ENCODE measurements at places on chromosomes 11 and 22. TPM values are rescaled to one million over a fixed set of nuclear protein-coding genes. Genes with fewer than 3 reads are reported as not detected.

CSTF3 gene
- total RNA-seq: 10.8 TPM

DNA sequence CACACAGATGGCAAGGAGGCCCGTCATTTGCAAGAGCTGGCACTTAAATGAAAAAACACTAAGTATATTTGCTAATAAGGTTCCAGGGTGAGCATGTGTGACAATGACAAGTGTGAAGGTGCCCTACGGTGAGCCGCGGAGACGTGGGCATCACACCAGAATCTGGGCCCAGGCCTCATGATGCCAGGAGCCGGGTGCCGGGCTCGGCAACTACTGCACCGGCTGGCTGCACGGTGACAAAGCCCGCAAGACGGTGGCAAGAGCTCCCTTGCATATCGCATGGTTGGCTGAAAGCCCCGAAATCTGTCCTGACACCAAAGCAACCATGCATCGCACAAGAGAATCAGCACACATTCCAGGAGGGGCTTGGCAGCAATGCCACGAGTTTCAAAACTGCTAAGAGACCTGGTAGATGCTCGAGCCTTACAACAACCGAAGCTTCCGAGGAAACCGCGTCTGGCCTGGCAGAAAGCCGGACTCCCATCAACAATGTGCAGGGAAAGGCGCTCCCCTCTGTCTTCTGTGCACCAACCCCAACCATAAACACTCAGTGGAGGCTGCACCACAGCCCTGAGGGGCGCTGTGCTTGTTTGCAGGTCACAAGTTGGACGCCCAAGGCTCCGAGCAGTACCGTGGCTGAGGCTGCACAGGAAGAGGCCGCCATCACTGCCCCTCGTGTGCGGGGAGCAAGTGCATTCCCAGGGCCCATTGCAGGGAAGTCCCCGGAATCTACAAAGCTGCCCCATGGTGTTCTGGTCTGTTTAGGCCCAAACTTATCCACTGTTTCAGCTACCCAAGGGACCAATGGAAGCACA is 339.7 kb downstream of the CTTN start:
- DNase-seq: no peak

TRPM5 gene
- total RNA-seq: not detected

DNA sequence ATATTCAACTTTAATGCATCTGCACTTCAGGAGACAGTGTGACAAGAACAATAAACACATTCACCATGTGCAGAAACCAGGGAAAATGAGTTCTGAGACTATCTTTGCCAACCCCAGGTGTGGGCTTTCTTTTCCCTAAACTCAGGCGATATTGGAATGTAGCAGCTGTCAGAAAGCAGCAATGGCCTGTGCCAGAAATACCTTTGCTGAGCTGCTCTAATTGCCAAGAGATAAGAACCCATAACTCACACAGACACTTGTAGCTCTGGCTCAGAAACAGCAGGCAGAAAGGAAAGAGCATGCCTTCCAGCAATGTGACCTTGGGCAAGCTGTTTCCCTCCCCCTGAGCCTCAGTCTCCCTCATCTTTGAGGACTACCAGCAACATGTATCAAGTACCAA is 77.6 kb downstream of the PLEKHA7 start:
- no peak for DNase-seq

OR52H1 gene
- total RNA-seq: 0.85 TPM

FAM111A gene
- total RNA-seq: 12.5 TPM

GRCh38 chr11:66126808-66127555 is 56.9 kb downstream of the PACS1 start:
- DNase-seq: no peak

USP2 gene
- total RNA-seq: 12.0 TPM

DNA sequence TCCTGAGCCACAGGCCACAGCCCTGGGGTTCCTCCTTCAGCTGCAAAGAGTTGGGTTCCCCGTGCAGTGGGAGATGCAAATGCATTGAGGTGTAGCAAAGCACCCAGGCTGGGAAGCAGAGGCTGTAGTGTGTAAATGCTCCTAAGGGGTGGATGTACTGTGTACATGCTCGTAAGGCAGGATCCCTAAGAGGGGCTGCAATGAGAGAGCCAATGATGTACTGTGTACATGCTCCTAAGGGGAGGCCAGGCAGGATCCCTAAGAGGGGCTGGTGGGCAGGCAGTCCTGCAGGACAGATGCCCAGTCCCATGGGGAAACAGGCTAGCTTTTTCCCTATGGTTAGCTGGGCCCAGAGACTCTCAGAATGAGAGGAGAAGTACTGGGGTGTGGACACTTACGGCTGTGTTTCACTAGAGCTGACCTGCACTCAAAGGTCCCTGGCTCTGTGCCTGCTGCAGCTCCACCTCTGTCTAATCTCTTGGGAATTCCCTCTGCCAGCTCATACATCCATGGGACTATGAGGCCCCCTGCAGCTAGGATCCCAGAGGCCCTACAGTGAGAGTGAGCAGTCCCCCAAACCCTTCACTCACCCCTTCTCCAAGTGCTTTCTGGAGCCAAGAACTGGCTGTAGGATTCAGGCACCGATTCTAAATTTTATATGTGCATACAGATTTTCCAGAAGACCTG is 261.9 kb upstream of the LUZP2 start:
- DNase-seq: no peak

GRCh38 chr11:88620568-88621130 is 283.1 kb upstream of the CTSC start:
- no peak for DNase-seq

GRCh38 chr11:65210361-65210731 is 28.6 kb downstream of the CAPN1 start:
- DNase-seq: peak; percentile 63

GRCh38 chr11:78100676-78101472 is 21.2 kb upstream of the NDUFC2 start:
- DNase-seq: no peak

GRCh38 chr11:104620991-104621390 is 277.3 kb downstream of the CASP12 start:
- no peak for DNase-seq

DNA sequence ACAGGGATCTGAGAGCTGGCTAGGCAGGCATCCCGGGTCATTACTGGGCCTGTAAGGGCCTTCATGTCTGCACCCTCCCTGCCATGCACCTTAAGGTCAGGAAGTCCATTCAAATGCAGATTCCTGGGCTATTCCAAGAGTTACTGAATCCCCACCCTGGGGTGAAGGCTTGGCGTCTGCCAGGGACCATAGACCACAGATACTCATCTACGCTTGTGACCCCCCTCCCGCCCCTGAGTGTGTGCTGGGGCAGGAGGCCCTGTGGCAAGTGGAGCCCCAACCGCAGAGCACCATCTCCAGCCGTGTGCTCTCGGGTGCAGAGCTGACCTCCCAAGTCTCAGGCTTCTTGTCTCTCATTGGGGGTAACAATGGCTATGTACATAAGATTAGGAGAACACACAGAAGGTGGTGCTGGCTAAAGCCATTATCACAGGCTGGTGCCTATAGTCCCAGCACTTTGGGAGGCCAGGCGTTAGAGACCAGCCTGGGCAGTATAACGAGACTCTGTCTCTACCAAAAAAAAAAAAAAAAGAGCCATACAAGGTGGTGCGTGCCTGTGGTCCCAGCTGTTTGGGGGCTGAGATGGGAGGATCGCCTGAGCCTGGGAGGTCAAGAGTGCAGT is 19.1 kb upstream of the KCNQ1OT1 start:
- no peak for DNase-seq

C11orf91 gene
- not detected for total RNA-seq

DNA sequence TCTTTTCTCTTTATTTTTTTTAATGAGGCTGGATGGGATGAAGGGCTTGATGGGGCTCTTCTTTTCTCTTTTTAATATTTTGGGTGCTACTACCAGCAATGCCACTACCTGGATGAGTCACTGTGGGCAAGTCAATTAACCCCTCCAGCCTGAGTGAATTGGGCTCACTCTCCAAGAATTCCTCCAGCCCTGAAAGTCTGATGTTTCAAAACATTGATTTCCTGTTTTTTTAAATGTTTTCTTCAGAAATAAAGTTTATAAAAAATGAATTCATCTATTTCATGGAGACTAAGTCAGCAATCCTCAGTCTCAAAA is 812 bp upstream of the OR5A2 start:
- no peak for DNase-seq

- DNase-seq: no peak
Observed at GRCh38 chr11:32090545-32091370, at the start of gene RCN1. TSS of gene RCN1 (plus strand) at chr11:32091074. CDS start at chr11:32091197, 123 bp downstream.

DNA sequence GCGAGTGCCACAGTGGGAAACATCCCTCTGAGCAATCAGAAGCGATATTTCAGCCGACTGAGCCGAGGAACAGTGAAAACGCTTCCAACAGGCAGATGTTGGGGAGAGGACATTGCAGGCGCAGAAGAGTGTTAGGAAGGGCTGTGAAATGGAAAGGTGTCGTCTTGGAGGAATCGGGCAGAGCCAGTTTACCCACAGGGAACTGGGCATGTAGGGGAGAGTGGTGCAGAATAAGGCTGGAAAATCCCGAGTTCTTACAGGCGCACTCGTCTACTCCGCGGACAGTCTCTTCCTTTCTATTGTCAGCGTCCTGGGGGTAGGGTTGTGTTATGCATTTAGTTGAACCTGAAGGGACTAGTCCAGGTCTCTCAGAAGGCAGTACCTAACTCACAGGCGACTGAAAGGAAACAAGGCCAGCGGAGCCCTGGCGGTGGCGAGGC is 1.1 kb upstream of the APLP2 start:
- DNase-seq: no peak

IGLL1 gene
- total RNA-seq: not detected

DNA sequence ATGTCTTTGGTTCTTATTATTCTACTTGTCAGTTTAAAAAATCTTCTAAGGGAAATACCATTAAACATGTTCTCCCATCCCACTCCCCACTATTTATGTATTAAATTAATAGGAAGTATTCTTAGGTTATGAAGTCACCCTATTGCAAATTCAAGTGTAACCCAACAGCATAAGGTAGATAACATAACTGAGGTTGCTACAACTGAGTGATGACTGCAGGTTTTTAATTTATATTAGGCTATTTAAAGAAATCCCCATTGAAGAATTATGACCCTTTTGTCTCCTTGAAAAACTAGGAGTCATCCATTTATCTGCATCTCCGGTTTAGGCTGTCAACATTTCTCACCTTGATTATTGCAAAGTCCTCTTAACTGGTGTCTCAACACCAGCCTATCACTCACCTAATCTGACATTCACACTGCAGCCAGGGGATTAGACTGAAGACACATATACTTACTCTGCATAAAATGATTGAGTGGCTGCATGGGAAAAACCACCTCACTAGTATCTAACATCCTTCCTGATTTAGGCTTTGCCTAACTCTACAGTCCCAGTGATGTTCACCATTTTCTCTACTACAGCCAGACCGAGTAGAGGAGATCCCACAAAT is 649.4 kb downstream of the CNTN5 start:
- no peak for DNase-seq

- DNase-seq: no peak
Observed at GRCh38 chr11:26578998-26579661, 7.1 kb upstream of the MUC15 start.

GRCh38 chr11:26025676-26026075 is 306.3 kb upstream of the ANO3 start:
- DNase-seq: no peak

GRCh38 chr11:20644360-20644759 is 25.0 kb upstream of the NELL1 start:
- no peak for DNase-seq

GRCh38 chr11:117931971-117932370 is 2.8 kb upstream of the TMPRSS13 start:
- no peak for DNase-seq

- DNase-seq: no peak
Observed at GRCh38 chr11:132551016-132551415, 981.3 kb downstream of the OPCML start.

DNA sequence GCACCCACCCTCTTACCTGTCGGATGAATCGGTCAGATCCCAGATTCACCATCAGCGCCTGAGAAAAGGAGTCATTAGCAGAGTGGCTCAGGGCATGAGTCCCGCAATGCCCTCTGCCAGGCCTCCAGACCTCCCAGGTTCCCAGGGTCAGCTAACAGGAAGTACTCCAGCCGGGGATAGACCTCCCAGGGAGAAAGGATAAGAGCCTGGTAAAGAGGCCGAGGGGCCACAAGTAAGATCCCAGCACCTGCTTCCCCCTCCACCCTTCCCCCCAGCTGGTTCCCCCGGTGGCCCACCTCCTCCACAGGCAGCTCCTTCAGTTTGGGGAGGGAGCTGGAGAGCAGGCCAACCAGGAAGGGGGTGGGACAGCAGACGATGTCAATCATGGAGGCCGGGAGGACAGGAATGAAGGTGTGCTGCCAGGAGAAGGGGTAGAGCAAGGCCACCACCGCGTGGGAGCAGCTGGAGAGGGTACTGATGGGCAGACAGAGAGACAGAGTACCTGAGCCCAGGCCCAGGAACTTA is 16.4 kb downstream of the RPL27A start:
- DNase-seq: peak; percentile 20

- DNase-seq: peak; percentile 79
Observed at GRCh38 chr11:99020352-99021225, at the start of gene CNTN5. TSS of gene CNTN5 (plus strand) at chr11:99020949.

DNA sequence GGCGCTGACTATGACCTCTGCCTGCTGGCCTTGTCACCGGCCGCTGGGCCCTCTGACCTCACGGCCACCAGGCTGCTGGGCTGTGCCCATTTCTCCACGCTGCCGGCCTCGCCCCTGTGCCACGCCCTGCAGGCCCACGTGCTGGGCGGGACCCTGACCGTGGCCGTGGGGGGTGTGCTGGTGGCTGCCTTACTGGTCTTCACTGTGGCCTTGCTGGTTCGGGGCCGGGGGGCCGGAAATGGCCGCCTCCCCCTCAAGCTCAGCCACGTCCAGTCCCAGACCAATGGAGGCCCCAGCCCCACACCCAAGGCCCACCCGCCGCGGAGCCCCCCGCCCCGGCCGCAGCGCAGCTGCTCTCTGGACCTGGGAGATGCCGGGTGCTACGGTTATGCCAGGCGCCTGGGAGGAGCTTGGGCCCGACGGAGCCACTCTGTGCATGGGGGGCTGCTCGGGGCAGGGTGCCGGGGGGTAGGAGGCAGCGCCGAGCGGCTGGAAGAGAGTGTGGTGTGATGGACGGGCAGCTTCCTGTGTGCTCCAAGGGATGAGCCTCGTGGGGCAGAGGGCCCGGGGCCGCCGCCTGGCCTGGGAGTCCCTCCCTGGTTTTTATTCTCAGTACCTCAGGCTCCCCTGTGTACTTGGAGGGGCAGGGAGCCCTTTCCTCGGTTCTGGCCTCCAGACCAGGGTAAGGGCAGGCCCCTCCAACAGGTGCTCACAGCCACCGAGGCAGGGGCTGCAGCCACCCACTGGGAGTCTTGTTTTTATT is 3.0 kb downstream of the LRFN4 start:
- DNase-seq: peak; percentile 63

Data from suprapubic skin (tissue), 4 donors.